Fibroblast of skin of back (primary cell): ENCODE measurements at places on chromosomes 7 and 10.

- DNase-seq = no peak
These were observed 23.7 kb downstream of the NKX6-2 start for GRCh38 chr10:132762267-132762666.

DNA sequence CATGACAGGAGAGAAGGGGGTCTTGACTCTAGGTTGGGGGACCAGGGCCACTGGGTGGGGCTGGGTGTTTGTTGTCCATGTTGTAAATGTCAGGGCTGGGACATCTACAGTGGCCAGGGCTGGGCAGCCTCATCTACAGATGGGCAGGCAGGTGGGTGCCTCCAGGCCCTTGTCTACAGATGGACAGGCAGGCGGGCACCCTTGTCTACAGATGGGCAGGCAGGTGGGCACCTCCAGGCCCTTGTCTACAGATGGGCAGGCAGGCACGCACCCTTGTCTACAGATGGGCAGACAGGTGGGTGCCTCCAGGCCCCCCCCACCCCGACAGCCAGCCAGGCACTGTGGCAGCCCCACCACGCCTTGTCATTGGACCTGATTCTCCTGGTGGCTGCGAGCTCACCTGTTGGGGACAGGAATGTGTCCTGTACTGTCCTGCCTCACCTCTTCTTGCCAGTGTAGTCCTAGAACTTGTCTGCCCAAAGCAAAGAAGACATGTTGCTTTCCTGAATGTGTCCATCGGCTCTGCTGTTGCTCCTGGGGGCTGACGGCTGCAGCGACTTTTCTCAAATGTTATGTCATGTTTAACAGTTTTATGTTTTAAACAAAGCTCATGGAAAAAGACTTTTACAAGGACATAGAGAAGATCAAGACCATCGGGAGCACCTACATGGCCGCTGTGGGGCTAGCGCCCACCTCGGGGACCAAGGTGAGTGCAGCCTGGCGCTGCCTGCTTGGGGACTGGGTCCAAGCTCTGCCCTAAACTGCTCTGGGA lies 129.9 kb downstream of the ADCY1 start:
- no peak for DNase-seq

DNA sequence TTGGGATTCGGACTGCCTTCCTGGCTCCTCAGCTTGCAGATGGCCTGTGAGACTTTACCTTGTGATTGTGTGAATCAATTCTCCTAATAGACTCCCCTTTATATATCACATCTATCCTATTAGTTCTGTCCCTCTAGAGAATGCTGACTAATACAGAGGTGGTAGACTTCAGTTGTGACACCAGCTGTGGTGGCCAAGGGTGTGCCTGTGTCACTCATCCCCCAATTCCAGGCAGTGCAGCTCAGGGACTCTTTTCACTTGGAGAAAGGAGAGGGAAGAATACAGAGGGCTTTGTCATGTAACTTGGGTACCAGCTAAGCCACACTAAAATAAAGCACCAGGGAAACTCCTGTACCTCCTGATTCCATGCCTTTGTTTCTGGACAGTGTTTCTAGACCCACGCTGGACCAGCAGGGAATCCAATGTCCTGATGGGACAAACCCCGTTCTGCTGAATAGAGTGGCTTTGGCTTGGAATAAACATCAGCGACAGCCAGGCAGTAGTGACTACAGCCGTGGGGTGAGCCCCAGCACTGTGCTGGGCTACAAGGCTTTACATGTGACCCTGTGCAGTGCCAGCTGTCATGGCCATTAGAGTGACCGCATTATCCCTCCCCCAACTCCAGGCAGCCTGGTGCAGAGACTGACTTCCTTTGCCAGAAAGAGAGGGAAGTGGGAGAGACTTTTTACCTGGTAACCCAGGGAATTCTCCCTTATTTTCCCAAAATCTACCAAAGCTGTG lies 233.6 kb downstream of the ANK3 start:
- DNase-seq = no peak

GRCh38 chr7:132187869-132188789 lies 388.1 kb downstream of the PLXNA4 start:
- DNase-seq = no peak

DNA sequence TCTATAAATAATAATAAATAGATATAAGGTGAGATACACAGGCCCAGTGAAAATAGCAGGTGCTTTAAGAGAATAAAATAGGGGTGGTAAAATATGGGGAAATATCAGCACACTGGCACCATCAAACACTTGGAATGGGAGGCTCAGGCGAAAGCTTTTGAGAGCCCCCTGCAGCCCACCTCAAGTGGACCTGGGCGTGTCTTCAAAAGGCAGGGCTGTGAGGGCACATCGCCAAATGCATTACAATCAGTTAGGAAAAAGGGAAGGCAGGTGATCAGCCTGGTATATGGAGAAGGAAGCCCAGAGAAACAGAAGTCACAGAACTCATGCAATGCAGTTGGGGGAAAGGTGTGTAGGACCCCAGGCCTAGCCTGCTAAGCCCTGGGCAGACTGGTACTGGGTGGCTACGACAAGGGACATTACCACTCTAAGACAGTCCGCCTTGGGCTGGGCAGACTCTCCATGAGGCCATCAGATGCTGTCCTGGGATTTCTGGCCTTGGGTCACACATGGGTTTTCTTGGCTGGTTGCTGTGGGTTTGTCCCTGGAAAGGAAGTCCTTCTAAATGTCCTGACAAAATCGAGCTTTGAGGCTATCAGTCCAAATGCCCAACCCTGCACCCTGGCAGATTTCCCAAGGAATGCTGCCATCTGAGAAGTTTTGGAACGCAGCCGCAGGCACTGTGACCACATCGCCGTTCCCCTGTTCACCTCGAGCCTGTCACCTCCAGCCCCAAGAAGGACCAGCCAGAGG lies 330.6 kb downstream of the GRID1 start:
- DNase-seq = no peak

GRCh38 chr10:125936331-125936730 lies 40.0 kb downstream of the FANK1 start:
- no peak for DNase-seq

DNA sequence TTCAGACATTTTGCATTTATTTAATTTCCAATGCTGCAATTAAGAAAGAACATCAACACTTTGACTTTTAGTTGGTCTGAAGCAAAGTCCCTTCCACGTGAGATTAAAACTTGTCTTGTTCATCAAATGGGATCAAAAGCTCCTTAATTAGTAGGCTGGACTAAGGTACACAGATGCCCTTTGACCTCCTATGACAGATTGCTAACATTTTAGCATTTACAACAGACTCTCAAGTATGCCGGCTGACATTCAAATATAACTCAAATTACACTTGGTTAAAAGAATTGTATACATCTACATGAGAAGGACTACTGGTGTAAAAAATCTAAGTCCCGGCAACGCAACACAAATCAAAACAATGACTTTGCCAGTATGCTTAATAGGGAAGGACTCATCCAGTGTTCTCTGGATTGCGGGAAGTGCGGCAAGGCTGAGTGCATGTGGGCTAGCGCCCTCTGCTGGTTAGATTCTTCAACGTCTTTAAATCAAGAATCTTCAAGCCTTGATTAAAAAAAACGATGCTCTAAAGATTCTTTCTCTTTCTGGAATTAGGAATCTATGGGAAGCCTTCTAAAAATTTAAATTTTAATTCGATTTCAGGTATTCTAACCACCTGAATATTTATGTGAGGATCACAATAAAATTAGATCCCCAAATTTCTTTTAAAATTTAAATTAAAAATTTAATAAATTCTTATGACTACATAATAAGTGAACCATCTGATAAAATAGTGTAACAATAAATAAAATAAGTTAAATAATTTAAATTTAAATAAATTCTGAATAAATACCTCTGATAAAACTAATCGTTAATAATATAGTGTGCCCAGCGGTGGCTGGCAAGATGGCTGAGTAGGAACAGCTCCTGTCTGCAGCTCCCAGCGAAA lies 444.7 kb downstream of the DGKB start:
- DNase-seq = peak; percentile 65

DNA sequence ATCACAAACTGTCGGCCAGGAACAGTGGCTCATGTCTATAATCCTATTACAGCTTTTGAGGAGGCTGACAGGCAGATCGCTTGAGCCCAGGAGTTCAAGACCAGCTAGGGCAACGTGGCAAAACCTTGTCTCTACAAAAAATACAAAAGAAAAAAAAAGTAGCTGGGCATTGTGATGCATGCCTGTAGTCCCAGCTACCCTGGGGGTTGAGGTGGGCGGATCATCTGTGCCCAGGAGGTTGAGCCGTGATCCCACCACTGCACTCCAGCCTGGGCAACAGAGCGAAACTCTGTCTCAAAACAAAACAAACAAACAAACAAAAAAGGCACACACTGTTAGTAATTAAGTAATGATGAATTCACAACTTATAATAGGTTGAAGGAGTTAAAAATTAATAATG lies 441.5 kb upstream of the PCDH15 start:
- DNase-seq = no peak

GRCh38 chr10:70666960-70667798 lies 5.1 kb upstream of the ADAMTS14 start:
- no peak for DNase-seq

DNA sequence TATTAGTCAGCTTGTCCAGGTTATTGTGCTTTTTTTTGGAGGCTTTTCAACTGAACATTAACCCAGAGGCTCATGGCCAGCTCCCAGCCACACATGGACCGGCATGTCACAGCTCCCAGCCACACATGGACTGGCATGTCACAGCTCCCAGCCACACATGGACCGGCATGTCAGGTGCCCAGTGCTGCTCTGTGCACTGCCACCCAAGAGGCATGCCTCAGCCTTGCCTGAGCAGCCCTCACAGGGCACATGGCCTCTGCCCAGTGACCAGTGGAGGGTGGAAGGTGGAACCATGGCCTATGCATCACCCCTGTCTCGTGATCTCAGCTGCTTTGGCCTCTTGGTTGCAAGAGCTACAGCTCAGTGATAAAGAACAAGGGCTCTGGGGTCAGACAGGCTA lies 119.8 kb downstream of the OAT start:
- DNase-seq = no peak

DNA sequence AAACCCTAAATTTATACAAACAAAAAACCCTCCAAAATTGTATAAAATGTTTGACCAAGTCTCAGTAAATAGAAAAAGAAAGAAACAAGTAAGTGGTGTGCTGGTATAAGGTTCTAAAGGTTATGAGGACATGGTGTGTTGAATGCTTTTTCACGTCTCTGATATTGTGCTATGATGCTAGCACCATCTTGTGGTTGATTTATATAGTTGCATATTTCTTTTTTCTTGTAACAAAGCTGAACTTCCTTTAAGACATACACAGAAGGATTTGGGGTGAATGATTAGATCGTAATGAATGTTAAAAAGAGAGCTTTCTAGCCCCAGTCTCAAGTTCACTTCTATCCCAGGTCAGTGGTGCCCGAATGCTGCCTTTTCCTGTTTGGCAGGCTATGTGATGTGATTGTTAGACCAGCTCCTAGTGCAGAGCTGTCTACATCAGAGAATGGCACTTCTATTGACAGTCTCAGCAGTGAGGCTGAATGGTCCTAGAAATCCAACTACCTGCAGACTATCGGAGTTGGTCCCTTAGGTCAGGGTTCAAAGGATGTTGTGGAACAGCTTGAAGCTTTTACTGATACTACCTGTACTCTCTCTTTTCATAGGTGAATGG lies 25.0 kb downstream of the VTI1A start:
- peak; percentile 55 for DNase-seq

- DNase-seq = peak; percentile 15
These were observed 63.0 kb downstream of the FAS start for GRCh38 chr10:89053555-89053954.

GRCh38 chr10:117542706-117543224 lies at the start of gene EMX2:
Gene EMX2, plus strand, starts transcription at chr10:117542746. Its CDS starts 522 bp downstream, at chr10:117543268.
- peak; percentile 54 for DNase-seq

- DNase-seq = peak; percentile 57
These were observed 28.4 kb upstream of the RET start for GRCh38 chr10:43048301-43049051.

GRCh38 chr7:33904681-33905388 lies 504 bp upstream of the BMPER start:
- peak; percentile 71 for DNase-seq

GRCh38 chr7:94237417-94237816 lies 157.3 kb upstream of the COL1A2 start:
- no peak for DNase-seq

- DNase-seq = peak; percentile 51
These were observed 7.5 kb upstream of the RBP3 start for GRCh38 chr10:47340608-47341170.

DNA sequence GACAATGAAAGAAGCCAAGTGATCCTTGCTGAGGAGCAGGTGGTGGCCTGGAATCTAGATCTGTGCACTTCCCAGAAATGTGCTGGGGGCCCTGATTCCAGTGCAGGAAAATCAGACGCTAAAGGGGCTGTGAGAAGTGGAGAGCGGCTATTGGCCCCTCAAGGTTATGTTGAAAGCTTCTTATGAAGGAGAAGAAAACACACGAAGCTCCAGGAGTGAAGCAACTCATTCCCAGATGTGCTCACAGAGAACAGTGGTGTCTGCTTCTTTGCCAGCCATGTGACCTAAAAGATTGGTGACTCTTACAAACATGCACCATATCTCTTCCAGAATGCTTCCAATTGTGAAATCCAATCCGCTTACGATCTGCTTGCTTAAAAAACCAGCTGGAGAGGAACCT lies 679.3 kb upstream of the IGFBP3 start:
- no peak for DNase-seq

DNA sequence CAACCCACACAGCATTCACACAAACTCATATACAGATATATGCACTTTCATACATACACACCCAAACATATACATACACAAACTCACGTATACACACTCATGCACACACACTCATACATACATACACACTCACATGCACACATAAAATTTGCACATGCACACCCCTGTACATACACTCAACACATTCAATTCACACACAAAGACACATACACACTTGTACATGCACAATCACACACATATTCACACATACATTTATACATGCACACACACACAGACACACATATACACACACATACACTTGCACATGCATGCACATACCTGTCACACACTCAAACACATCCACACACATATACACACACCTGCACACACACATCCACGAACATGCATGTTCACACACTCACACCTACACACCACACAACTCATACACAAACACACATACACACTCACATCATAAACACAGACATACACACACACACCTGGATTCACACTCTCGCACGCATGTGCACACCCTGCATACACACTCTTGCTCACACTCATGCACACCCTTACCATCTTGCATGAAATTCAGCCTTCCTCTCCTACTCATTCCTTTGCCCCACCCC lies 451.2 kb downstream of the GRID1 start:
- DNase-seq = no peak

DNA sequence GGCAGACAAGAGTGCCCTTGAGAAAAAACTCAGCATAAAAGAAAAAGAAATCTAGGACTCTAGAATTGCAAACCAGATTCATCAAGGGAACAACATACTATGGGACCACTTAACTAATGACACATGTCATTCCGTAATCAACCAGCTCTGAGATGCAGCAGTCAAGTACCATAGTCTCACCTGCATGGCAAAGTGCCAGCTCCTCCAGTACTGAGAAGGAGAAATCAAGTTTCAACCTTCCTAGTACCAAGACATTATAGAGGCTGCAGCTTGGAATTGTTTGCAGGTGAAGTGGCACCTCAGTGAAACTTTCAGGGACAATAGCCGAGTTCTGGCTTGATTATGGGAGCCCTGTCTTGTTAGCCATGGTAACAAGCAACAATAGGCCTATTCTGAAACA lies 11.5 kb downstream of the STEAP1 start:
- DNase-seq = no peak
